Activated CD4-positive, CD25-positive, alpha-beta regulatory T cell treated with anti-CD3 and anti-CD28 coated beads, Interleukin-2, amount 50 U/mL, for 16 hours (primary cell): ENCODE measurements at places on chromosomes 7 and 10.

DNA sequence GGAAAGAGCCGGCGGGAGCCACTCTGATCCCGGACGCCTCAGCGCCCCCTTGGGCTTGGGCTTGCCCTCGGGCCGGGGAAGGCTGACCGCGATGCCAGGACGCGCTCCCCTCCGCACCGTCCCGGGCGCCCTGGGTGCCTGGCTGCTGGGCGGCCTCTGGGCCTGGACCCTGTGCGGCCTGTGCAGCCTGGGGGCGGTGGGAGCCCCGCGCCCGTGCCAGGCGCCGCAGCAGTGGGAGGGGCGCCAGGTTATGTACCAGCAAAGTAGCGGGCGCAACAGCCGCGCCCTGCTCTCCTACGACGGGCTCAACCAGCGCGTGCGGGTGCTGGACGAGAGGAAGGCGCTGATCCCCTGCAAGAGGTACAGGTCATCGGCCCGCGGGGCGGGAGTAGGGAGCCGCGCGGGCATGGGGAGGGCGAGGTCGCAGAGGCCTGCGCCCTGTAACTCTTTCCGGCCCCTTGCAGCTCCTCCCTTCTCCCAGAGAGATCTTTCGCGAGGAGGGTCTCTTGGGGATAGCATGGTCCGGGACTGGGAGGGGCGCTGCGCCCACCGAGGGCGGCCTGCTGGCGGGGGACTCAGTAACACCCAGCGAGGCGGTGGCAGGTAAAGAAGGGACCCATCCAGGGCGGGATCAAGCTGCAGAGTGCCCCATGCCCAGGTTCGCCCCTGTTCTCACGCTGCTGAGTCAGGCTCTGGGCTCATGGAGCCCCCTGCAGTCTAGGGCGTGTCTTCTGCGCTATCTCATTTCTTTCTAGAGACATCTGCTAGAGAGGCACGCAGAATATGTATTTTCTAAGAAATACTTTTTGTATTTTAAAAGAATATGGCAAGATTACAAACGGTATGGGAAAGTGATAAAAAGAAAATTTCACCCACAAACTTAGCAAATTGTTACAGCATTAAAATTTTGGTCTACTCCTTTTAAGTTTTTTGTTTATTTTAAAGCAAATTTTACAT lies 687 bp downstream of the EPDR1 start:
- no peak for DNase-seq

- DNase-seq: peak; percentile 44
These were observed 84.2 kb upstream of the MKI67 start for GRCh38 chr10:128210215-128211063.

DNA sequence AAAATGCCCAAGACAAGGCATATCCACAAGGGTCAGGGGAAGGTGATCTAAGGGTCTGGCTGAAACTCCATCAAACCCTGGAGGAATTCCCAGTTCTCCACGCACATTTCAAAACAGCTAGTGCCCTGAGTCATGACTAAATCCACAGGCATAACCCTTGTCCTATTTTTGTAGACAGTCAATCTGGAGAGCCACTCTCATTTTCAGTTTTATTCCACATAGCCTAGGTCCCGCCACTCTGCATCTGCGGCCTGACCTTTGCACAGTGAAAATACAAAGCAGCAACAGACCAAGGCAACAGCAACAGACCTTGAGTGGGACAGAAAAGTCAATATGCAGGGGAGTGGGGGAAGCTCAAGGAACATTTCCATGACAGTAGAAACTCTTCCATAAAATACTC lies 201.4 kb upstream of the NPVF start:
- no peak for DNase-seq

- no peak for DNase-seq
These were observed 162.8 kb upstream of the NFE2L3 start for GRCh38 chr7:25989140-25989705.

- DNase-seq: no peak
These were observed 119.4 kb downstream of the DIP2C start for GRCh38 chr10:569961-570627.

- no peak for DNase-seq
These were observed 100.0 kb upstream of the PRR15 start for GRCh38 chr7:29463504-29464158.
